Neural crest cell (in vitro differentiated cells): ENCODE measurements at places on chromosomes 6 and 20.

GRCh38 chr6:141105481-141105880, 1027.2 kb upstream of the GJE1 start:
- peak; percentile 30 for DNase-seq

- no peak for DNase-seq
Observed at GRCh38 chr6:169490830-169491229, 211.0 kb downstream of the WDR27 start.

- DNase-seq = no peak
Observed at GRCh38 chr6:56334937-56335336, 87.6 kb upstream of the COL21A1 start.

DNA sequence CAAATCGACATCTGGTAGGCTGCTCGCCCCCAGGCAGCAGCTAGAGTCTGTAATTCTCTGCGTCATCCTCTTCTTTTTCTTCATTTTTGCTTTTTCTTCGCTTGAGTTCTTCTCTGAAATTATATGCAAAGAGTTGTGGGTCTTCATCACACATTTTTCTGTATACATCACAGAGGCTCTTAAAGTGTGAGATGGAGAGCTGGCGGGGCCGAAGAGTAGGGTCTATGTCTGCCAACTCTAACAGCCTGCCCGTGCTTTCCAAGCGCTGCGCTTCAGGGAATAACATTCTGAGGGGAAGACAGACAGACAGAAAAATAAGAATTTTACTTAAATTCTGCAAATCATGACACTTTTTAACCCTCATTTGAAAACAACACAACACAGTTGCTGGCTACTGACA, 6.0 kb upstream of the CLDN20 start:
- no peak for DNase-seq

GRCh38 chr20:62918831-62919230, 7.5 kb downstream of the DIDO1 start:
- DNase-seq = no peak

GRCh38 chr6:169812257-169812644, 60.8 kb downstream of the ERMARD start:
- no peak for DNase-seq

DNA sequence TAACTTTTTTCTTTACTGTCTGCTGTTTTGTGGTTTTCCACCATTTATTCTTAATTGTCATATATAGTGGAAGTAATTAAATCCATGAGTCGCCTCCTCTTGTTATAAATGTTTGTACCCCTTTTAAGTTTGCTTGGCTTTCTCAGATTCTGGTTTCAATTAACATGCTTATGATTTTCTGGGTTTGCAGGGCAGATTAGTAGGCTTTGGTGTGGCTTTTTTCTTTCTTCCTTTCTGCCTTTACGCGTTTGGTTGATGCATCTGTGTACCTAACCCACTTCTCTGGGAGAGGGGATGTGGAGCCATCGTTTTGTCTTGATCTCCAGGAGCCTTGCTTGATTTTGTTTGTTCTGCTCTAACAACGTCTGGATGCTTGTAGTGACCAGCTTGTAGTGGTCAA, 100.4 kb downstream of the JARID2 start:
- no peak for DNase-seq

GRCh38 chr20:62183426-62184142, 756 bp downstream of the MTG2 start:
- no peak for DNase-seq

DNA sequence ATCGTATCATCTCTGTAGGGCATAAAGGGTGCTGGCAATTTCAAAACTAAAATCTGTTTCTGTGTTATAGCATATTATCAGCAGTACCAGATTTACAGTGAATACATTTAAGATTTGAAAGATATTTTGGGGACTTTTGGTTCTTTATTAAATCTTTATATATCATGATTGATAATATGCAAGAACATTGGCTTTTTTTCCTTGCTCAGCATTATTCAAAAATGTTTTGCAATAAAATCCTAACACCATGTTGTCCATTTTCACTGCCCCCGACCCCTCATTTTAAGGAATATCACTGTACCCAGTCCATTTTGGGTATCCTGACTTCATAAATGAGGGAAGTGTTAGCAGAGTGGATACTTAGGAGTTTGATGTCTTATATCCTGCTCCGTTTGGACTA, 16.3 kb downstream of the FARS2 start:
- DNase-seq = no peak

GRCh38 chr6:44800784-44801592, 413.5 kb downstream of the CDC5L start:
- DNase-seq = no peak

GRCh38 chr20:8344631-8345030, 212.6 kb downstream of the PLCB1 start:
- no peak for DNase-seq

- no peak for DNase-seq
Observed at GRCh38 chr6:84274856-84275255, 47.4 kb upstream of the CEP162 start.

DNA sequence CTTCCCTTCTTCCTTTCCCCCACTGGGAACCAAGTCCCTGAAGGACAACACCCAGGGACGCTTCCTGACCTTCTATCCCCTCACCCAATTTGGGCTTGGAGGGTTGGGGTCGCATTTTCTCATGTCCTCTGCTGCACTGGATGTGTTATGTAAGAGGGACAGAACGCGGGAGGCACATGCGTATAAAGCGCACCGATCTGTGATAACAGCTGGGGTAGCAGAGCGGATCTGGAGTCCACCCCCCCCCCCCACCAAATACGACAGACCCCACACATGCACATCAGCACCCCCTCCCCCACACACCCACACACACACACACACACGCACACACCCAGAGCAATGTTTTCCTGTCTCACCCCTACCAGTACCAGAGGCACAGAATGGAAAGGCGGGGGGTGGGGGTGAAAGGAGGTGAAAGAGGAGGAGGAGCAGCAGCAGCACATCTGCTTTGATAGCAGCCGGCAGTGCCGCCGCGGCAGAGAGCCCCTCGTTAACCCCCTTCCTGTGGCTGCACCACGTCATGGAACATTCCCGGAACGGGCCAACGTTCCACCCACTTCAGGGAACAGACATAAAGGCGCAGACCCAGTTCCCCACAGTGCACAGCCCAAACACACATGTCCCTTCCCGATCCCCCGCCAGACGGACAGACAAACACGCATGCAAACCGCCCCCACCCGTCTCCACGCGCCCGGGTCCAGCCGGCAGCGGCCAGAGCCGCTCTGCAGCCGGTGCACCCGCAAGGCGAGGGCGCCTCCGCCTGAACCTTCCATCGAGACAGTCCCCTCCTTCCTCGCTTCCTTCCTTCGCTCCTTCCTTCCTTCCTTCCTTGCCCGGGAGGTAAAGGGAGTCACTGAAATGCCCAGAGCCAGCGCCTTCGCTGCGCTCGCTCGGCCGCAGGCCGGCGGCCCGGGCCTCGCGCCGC, 590 bp downstream of the HIVEP2 start:
- peak; percentile 46 for DNase-seq

- no peak for DNase-seq
Observed at GRCh38 chr6:43101497-43101896, 25.4 kb downstream of the PTK7 start.

GRCh38 chr20:12414446-12415274, 497.0 kb downstream of the BTBD3 start:
- no peak for DNase-seq

DNA sequence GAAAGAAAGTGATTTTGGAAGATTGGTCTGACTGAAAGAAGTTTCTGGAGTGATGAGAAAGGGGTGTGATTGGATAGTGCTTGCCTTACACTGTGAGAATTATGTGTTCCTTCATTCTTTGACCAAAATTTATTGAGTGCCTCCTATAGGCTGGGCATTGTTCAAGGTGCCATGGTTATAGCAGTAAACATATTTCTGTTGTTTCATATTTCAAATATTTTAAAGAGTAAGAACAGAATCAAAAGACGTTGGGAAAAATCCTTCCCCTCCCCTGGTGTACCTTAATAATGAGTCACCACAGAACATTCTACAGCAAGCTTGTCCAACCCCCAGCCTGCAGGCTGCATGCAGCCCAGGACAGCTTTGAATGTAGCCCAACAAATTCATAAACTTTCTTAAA, 78.6 kb downstream of the GCLC start:
- DNase-seq = no peak

- DNase-seq = no peak
Observed at GRCh38 chr6:94668876-94669275, 908.5 kb upstream of the MANEA start.

GRCh38 chr6:52641826-52642225, 29.1 kb upstream of the TMEM14A start:
- DNase-seq = no peak

- DNase-seq = no peak
Observed at GRCh38 chr6:48664826-48665225, 553.8 kb upstream of the PTCHD4 start.

GRCh38 chr6:169962604-169963469, 211.4 kb downstream of the ERMARD start:
- DNase-seq = no peak

- no peak for DNase-seq
Observed at GRCh38 chr20:10236540-10237533, 18.2 kb downstream of the SNAP25 start.

DNA sequence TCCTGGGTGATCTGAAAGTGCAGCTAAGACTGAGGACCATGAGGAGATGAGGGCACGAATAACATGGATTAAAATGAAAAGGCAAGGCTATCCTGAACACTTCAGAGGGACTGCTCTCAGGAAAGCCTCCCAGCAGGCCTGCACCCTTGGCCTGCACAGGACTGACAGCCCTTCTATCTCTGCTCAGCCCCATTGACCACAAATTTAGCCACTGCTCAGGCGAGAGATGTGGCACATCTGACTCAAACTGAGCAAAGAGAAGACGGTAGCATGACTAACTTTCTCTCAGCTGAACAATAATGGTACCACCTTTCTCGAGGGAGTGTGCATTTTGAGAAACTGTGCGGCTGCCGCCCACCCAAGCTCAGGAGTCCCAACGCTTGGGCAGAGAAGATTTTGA, 257.5 kb downstream of the ADGB start:
- DNase-seq = no peak

DNA sequence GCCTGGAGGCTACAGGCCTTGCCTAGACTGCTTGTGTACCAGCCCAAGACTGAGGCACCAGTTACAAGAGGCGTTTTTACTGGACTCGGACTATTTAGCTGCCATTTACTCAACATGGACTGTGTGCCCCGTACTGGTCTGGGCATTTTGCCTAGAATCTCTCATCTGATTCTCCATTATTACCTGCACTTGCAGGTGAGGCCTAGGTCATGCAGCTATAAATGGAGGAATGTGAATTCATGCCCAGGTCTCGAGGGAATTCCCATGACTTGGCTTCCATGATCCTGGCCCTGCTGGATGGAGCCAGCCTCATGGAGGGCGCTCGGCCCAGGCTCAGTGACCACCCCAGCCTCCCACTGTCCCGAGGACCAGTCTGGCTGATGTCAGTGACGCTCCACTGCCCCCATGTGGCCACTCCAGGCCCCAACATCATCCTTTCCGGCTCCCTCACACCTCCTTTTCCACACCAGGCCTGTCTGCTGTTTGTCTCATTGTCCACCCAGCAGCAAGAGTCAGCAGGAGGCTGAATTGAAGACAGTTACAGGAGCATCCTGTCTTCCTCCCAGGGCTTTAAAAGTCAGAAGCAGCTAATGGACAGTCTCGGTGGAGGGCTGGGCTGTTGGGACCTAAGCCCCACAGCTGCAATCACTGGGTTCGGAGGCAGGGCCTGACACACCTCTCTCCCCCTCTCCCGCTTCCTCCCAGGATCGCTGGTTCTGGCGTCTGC, 8.7 kb downstream of the MMP24OS start:
- DNase-seq = peak; percentile 78

- no peak for DNase-seq
Observed at GRCh38 chr6:814378-815347, 121.7 kb upstream of the EXOC2 start.

DNA sequence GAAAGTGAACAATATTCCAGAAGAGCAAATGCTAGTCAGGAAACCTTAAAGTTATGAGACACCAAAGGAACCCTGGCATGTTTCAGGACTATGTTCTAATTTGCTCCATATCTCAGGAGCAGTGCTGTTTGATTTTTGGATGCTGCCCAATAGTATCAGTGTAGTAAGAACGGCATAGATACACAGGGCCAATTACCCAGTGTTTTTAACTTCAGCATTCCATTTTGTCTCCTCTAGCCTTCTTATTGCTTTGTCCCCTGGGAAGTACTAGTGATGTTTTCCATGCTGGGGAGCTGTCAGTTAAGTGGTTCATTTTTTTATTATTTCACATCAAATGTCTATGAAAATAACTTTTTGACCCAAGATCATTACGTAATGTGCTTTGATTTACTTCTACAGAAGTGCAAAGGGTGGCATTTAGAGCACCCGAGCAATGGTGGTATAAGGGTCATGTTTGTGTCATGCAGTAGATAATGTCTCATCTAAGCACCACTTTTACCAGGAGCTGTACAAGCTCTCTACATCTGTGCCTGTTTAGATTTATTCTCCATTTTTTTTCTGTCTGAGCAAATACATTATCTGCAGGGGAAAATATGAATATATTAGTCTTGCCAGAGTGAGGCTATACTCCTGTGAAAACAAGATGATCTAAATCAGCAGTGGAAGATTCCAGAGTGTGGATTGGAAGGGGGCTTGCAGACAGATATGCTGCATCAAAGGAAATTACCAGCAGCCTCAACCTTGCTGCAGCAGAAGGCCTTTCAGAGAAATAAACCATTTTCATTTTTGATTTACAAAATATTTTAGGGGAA, 198.8 kb upstream of the OPRM1 start:
- DNase-seq = no peak

GRCh38 chr6:86856937-86857563, 80.3 kb upstream of the HTR1E start:
- peak; percentile 56 for DNase-seq

- DNase-seq = no peak
Observed at GRCh38 chr20:10671919-10672623, 1.7 kb downstream of the JAG1 start.

GRCh38 chr6:9766240-9766915, 648.5 kb downstream of the TFAP2A start:
- DNase-seq = peak; percentile 5

- no peak for DNase-seq
Observed at GRCh38 chr20:63414720-63415430, 53.7 kb upstream of the CHRNA4 start.

DNA sequence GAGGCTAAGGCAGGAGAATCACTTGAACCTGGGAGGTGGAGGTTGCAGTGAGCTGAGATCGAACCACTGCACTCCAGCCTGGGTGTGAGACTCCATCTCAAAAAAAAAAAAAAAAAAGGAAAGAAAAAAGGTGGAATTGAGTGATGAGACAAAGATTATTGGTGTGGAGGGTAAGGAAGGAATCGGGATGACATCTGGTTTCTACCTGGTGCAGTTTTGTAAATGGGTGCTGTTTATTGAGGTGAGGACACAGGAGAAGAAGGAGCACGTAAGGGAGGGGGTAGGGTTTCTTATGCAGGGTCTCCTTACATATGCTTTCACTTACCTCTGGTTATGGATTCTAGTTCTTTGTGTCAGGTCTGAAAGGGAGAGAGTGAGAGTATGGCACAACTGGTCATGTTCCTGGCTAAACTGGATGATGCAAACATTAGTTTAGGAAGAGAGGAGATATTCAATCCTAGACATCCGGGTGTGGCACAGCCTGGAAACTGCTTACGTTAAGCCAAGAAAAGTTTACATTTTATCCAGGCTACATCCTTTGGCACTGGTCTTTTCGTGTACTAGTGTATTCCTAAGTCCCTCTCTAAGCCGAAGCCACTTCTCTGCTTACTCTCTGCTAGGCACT, 5.4 kb downstream of the RALY start:
- no peak for DNase-seq

GRCh38 chr6:170067923-170068360, 222.9 kb downstream of the DLL1 start:
- no peak for DNase-seq
